NCI-H2171 treated with DMSO at 0.1 percent for 48 hours (cell line): ENCODE measurements at places on chromosomes 16 and 17.

GRCh38 chr16:21638573-21638975 lies 13.8 kb downstream of the IGSF6 start:
- no peak for DNase-seq

DNA sequence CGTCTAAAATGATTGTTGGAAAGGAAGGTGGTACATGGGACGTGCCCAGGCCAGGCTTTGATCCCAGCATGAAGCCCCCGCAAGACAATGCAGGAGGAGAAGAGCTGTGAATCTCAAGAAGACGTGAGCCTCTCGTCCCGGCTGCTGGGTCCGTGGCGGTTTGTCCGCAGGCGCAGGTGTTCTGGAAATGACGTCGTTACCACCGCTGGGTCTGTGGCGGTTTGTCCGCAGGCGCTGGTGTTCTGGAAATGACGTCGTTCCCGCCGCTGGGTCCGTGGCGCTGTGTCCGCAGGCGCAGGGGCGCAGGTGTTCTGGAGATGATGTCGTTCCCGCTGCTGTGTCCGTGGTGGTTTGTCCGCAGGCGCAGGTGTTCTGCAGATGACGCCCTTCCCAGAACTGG lies 14.1 kb downstream of the SPG7 start:
- DNase-seq: no peak

DNA sequence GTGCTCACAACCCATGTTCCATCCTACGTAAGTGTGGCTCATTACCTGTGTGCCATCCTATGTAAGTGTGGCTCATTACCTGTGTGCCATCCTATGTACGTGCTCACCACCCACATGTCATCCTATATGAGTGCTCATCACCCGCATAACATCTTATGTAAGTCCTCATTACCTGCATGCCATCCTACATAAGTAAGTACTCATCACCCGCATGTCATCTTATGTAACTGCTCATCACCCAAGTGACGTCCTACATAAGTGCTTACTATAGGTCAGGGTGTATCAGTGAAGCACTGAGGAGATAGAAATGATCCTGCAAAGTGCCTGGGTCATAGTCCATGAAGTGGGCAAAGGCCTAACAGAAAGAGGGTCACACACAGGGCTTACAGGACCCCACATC lies 93.1 kb downstream of the AXIN2 start:
- no peak for DNase-seq

DNA sequence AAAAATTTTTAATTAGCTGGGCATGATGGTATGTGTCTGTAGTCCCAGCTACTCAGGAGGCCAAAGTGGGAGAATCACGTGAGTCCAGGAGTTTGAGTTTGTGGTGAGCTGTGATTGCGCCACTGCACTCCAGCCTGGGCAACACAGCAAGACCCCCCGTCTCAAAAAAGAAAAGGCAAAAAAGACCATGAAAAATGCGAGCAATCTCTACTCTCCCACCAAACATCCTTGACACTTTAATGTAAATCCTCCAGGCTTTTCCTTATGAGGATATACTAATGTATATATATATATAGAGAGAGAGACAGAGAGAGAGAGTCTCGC lies 28.1 kb downstream of the MMP15 start:
- DNase-seq: no peak

- no peak for DNase-seq
These were observed 48.4 kb downstream of the TOX3 start for GRCh38 chr16:52498328-52499059.

DNA sequence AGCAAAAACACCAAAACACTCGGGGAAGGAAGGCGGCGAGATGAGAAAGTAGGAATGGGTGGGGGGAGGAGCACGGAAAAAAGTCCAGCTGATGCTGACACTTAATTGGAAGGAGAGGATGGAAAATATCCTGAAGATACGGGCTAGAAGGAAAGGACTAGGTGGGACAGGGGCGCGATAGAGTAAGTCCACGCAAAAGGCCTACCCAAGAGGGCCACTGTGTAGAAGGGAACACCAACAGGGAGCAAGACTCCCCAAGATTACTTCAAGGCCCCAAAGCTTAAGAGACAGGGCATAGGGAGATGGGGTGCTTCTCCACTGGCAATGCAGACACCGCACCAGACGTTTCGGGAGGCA lies 736 bp downstream of the APPBP2 start:
- DNase-seq: peak; percentile 51

DNA sequence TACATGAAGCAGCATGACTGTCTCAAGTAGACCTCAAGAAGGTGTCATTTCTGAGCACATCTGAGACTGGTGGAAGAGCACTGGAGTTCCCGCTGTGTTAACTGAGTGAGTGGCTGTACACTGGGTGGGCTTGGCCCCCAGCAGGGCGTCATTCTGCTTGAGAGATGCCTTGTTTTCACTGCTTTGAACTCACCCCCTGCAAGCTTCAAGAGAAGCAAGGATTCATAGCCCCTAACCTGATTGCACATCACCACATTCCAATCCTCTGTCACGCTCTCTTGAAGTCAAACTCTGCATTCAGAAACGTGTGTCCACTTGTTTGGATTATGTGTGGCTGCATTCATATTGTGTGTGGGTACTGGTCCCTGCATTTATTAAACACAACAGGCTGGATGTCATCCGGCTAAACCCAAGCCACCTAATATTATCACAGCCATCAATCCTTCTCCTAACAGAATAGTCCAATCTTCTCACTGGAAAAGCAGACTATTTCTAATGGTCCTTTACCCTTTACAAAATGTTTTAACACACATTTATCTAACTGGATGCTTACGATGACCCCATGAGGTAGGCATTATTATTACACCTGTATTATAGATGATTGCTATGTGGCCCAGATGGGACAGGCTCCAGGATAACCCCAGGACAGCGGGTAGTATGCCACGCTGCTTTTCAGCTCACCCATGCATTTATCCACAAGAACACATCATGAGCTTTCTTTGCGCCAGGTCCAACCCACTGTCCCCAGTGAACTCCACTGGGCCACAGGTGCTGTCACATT lies 76.3 kb downstream of the USP31 start:
- DNase-seq: no peak

GRCh38 chr16:14399378-14400284 lies 230.4 kb downstream of the PARN start:
- DNase-seq: no peak

DNA sequence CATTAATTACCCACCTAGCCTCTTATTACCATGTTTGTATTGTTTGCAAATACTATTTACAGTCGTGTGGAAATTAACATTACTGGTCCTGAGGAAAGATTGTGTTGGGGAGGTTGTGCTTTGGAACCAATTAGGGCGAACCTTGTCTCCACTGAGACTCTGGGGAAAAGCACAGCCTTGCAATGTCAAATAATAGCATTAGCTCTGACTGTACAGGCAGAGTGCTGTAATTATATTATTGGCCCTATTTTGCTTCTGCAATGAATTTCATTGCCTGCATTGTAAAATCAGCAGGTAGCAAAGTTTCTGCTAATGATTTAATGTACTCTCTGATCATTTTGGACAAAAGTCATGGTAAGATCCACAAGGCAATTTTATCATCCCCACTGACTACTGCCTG lies 97.0 kb downstream of the WWOX start:
- no peak for DNase-seq
